ENCODE measurements at places on chromosomes 5 and 9.

DNA sequence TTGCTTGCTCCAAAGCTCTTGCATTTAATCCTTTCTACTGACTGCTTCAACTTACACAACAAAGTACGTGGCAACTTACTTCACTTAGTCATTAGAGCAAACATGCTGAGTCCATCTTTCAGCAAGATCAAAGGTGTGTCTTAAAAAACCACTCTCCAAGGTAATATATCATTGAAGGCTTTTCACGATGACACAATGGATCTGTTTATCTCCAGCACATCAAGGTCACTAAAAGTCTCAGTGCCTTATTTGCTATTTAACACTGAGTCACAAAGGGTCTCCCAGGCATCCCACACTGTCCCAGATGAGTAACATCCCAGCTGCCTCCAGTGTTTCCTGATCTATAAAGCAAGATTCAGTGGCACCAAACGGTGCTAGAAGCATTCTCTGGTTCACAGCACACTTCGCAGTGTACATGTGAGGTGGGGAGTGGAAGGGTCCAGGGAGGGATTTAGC is 3.7 kb upstream of the CLK4 start:
- H3K36me3 ChIP-seq = peaks cover 10% of the 10 kb centered on the region

DNA sequence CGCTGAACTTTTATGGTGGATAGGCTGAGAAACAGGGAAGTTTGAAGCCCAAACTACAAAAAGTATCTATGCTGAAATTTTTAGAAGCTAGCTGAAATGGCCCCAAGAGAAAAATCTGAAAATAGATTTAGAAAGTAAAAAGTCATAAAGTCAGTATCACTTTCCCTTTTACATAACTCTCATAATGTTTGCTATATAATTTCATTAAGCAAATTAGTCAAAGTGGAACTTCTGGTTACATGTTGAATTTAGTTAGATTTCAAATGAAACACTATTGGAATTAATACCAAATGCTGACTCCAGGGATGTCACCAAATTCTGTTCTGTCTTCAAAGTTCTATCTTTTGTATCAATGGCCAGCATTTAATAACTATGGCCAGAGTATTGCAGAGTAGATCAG is 126.9 kb downstream of the TTC39B start:
- no peak overlapping the region for H3K4me3 ChIP-seq
- peaks cover 48% of the 10 kb centered on the region for H3K36me3 ChIP-seq
- DNase-seq = no peak
- H3K27me3 ChIP-seq = no peaks in the 10 kb centered on the region

DNA sequence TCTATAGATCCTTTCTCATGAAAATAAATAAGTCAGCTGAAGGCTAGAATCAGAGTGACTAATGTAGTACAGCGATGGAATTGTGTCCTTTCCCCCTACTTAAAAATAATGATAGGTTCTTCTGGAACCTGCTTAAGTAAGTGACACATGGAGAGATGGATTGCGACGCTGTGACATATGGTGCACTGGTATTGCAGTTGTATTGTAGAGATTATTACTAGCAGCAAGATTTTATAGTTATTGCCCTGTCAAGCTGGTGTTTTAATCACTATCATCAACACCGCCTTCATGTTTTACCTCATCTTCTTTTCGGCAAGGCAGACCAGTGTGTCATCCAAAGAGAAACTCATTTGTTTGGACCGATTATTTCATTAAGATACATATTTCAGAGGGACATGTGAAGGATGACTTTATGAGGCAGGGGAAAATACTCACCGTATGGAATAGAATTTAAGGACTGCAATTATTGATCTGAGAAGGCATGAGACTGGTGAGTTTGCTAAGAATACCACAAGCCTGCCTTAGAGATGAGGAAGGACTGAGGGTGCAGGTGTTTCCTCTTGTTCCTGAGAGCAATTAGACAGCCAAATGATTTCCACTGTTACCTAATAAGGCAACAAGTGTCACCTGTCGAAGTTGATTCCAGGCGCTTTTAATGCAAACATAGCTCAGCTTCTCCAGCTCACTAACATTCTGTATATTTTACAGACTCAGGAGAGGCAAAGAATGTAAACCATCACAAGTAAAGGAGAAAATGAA is 1855.5 kb downstream of the MAT2B start:
- DNase-seq = no peak
- H3K36me3 ChIP-seq = no peaks in the 10 kb centered on the region
- H3K4me3 ChIP-seq = no peak overlapping the region
- no peaks in the 10 kb centered on the region for H3K27me3 ChIP-seq
- no peaks in the 10 kb centered on the region for H3K4me1 ChIP-seq

GRCh38 chr5:60634051-60634450 is 65.9 kb downstream of the DEPDC1B start:
- no peak overlapping the region for H3K4me3 ChIP-seq
- H3K36me3 ChIP-seq = peaks cover 78% of the 10 kb centered on the region
- no peaks in the 10 kb centered on the region for H3K27me3 ChIP-seq
- no peak for DNase-seq
- peaks cover 11% of the 10 kb centered on the region for H3K4me1 ChIP-seq
- no peak overlapping the region for H3K27ac ChIP-seq

DNA sequence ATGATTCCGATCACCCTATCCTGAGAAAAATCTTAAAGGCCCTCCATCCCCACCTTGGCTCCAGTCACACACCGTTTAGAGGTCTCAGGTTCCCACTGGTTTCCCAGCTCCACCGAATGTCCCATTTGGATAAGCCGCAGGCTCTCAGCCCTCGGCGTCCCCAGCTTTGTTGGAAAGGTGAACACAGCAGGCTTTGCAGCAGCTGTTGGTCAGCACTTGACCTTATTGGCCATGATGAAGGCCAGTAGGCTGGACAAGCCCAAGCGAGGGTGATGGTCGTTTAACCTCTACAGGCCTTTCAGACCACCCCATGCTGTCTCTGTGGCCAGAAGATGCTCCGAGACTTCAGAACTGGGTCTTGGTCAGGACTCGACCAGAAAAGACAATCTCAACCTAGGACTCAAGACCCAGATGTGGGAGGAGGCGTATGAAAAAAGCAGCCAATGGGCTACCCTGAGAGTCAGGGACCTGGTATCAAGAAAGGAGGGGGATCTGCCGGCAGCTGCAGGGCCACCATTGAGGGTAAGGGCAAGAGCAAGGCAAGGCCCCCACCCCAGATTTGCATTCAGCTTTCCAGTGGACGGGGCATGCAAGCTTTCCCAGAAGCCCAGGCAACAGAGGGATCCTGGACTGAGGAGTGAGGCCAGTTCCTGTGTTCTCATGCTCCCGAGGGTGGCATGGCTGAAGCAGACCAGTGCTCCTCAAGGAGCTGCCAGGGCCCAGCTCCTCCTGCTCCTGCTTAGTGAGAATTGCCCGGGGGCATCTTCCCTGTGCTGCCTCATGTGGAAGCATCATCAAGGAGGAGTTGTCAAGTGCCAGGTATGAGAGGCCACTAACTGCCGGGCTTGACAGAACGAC is 13.4 kb downstream of the UBE2QL1 start:
- no peak overlapping the region for H3K4me3 ChIP-seq
- no peak overlapping the region for H3K27ac ChIP-seq
- no peak for DNase-seq
- peaks cover 8% of the 10 kb centered on the region for H3K27me3 ChIP-seq

DNA sequence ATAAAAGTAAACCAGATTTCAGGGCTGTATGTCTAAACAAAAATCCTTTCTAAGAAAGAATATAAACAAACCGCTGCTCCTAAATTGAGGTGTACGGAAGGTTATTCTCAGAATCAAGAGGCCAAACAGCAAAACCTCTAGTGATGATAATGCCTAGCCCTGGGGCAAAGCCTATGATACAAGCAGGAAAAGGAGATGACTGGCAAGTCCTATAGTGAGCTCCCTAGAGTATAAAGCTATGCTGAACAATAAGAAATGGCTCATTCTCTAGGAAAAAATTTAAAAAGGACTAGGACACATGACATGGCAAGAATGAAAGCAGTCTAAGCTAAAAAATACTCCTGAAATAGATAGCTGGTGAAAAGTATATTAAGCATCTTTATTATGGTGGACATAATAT is 187.1 kb downstream of the BNC2 start:
- H3K27ac ChIP-seq = no peak overlapping the region
- DNase-seq = no peak
- H3K36me3 ChIP-seq = no peaks in the 10 kb centered on the region
- H3K4me3 ChIP-seq = no peak overlapping the region

- no peaks in the 10 kb centered on the region for H3K4me1 ChIP-seq
- H3K27me3 ChIP-seq = no peaks in the 10 kb centered on the region
- H3K36me3 ChIP-seq = no peaks in the 10 kb centered on the region
- no peak for DNase-seq
- no peak overlapping the region for H3K4me3 ChIP-seq
Observed at GRCh38 chr5:8907168-8907868, 638.6 kb downstream of the SEMA5A start.

DNA sequence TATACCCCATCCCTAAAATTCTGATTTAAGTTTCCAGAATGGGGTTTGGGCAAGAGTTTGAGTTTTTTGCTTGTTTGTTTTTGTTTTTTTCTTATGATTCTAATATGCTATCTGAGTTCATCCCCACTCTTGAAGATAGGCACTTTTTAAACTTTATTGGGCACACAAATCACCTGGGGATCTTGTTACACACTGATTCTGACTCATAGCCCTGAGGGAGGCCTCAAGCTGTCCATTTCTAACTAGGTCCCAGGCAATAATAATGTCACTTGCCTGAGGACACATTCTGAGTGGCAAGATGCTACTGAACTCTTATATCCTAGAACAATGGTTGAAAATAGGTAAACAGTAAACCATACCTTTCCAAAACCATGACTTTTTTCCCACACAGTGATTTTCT is 22.8 kb upstream of the ABLIM3 start:
- no peak for DNase-seq
- no peaks in the 10 kb centered on the region for H3K36me3 ChIP-seq

GRCh38 chr9:99948482-99948881 is 42.0 kb downstream of the STX17 start:
- no peaks in the 10 kb centered on the region for H3K27me3 ChIP-seq
- H3K36me3 ChIP-seq = peaks cover 18% of the 10 kb centered on the region
- no peaks in the 10 kb centered on the region for H3K4me1 ChIP-seq

DNA sequence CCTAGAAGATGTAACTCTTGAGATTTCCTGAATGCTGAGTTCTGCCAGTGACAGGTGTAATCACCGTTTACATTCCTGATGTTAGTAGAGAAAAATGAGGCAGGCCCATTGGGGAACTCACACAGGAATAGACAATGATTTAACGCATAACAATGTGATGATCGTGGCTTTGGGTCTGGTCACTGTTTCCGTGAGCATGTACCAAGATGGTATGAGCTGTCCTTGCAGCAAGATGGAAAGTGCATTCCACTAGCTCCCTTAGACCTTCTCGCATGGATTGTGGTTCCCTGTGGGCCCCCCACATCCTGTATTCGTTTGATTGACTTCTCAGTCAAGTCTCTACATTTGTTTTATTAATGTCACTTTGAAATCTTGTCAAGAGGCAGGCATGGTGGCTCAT is 124.0 kb upstream of the DAP start:
- no peaks in the 10 kb centered on the region for H3K4me1 ChIP-seq
- no peak overlapping the region for H3K27ac ChIP-seq
- no peaks in the 10 kb centered on the region for H3K36me3 ChIP-seq
- DNase-seq = no peak
- no peak overlapping the region for H3K4me3 ChIP-seq

GRCh38 chr9:130106860-130107233 is 53.1 kb downstream of the GPR107 start:
- H3K36me3 ChIP-seq = peaks cover 57% of the 10 kb centered on the region
- peaks cover 25% of the 10 kb centered on the region for H3K4me1 ChIP-seq
- peak overlapping the region; percentile 41 for H3K27ac ChIP-seq
- H3K4me3 ChIP-seq = no peak overlapping the region

DNA sequence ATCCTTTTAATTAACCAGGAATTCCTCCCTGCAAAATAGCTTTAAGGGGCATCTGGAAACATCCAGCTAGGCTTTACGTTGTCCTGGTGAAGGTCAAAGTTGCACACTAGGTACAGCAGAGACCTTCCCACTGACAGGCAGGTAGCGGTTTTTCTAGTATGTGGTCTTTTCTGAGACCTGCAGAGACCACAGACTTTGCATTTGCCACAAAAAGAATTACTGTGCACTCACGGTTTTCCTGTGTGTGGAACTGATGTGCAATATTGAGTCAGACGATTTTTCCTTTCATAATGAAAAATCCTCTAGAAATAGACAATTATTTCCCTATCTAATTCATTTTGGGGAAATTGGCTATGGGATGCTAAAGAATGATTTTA is 417.0 kb upstream of the ADAMTSL1 start:
- H3K36me3 ChIP-seq = no peaks in the 10 kb centered on the region
- no peak overlapping the region for H3K4me3 ChIP-seq
- no peak overlapping the region for H3K27ac ChIP-seq
- H3K27me3 ChIP-seq = no peaks in the 10 kb centered on the region
- DNase-seq = no peak
- no peaks in the 10 kb centered on the region for H3K4me1 ChIP-seq

DNA sequence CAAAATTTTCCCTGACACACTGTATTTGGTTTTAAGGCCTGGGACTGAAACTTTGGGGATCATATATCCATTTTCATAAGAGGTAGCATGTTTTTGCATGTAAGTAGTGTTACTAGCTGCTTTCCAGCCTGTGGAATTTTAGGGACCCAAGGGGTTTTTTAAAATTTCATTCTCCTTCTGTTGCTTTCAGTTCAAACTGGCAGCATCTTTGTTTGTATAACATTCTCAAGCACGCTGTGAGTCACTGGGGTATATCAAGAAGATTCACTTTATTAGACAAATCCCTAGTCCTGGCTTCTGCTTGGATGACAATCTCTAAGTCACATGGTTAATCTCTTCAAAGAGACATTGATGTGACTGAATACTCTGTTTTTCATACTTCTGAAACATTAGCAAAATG is 479.0 kb downstream of the CYLC2 start:
- H3K4me1 ChIP-seq = no peaks in the 10 kb centered on the region
- H3K4me3 ChIP-seq = no peak overlapping the region
- no peak overlapping the region for H3K27ac ChIP-seq
- H3K27me3 ChIP-seq = no peaks in the 10 kb centered on the region
- H3K36me3 ChIP-seq = no peaks in the 10 kb centered on the region

DNA sequence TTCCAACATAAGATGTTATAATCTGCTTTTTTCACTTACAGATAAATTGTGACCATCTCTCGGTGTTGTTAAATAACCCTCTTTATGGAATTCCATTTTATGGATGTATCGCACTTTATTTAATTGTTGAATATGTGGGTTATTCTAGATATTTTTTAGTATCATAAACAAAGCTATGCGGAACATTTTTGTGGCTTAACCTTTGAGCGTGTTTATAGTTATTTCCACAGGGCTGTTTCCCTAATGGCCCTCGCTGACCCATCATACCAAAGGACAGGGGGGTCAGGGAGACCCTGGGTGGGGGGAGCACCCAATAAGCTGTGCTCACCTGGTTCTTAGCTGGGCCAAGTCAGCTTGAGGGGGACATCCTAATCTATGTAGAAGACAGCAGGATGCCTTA is 65.3 kb downstream of the NDST1 start:
- peaks cover 4% of the 10 kb centered on the region for H3K27me3 ChIP-seq
- no peaks in the 10 kb centered on the region for H3K36me3 ChIP-seq
- DNase-seq = no peak
- no peak overlapping the region for H3K4me3 ChIP-seq
- H3K4me1 ChIP-seq = no peaks in the 10 kb centered on the region

DNA sequence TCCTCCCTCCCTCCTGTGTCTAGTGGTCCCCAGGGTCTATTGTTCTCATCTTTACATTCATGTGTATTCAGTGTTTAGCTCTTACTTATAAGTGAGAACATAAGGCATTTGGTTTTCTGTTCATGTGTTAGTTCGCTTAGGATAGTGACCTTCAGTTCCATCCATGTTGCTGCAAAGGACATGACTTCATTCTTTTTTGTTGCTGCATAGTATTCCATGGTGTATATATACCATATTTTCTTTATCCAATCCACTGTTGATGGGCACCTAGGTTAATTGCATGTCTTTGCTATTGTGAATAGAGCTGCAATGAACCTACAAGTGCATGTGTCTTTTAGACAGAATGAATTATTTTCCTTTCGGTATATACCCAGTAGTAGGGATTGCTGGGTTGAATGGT is 46.8 kb downstream of the FYB1 start:
- peak overlapping the region; percentile 7 for H3K27ac ChIP-seq
- H3K27me3 ChIP-seq = no peaks in the 10 kb centered on the region
- DNase-seq = no peak
- H3K4me1 ChIP-seq = peaks cover 88% of the 10 kb centered on the region
- peaks cover 76% of the 10 kb centered on the region for H3K36me3 ChIP-seq
